ENCODE measurements at places on chromosomes 6 and 20.

GRCh38 chr6:158207422-158207788, 39.3 kb downstream of the GTF2H5 start:
- no peak for DNase-seq

GRCh38 chr6:98574984-98575383, 259.4 kb upstream of the POU3F2 start:
- DNase-seq = no peak

GRCh38 chr6:65999288-65999791, 292.3 kb upstream of the EYS start:
- DNase-seq = no peak

DNA sequence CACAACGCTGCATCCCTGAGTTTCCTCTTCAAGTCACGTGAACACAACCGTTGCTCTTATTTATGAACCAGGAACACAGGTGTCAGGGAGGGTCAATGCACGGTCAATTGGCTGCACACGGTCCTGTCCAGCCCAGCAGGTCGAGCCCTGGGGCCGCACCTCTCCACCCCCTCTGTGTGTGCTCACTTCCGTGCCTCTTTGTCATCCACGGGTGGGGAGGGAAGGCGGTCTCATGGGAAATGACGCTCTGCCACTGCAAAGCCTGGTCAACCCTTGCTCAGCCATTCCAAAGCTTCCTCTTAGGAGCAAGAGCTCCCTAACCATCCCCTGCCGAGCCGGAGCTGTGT, 38.7 kb downstream of the DACT2 start:
- no peak for DNase-seq

- peak; percentile 64 for DNase-seq
Measured at GRCh38 chr6:52263709-52264540, 19.6 kb upstream of the IL17F start.

DNA sequence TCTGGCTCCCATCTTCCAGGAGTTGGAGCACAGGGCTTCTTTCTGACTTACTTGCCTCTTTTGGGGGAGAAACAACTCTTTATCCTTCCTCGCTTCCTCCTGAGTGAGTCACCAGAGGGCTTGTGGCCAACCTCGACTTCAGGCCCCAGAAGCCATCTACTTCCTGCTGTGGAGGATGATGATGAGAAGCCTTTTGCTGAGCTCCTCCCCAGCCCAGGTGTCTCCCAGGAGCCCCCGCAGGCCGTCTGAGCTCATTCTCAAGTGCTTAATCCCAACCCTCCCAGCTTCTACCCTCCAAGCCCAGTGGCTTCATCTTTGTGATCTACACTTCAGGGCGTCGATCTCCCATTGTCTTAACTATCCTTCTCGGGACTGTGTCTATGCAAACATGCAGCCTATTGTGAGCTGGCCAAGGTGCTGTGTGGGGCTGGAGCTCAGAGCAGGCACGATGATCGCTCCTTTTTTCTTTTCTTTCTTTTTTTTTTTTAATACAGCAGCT, 27.9 kb downstream of the SDCBP2 start:
- no peak for DNase-seq

DNA sequence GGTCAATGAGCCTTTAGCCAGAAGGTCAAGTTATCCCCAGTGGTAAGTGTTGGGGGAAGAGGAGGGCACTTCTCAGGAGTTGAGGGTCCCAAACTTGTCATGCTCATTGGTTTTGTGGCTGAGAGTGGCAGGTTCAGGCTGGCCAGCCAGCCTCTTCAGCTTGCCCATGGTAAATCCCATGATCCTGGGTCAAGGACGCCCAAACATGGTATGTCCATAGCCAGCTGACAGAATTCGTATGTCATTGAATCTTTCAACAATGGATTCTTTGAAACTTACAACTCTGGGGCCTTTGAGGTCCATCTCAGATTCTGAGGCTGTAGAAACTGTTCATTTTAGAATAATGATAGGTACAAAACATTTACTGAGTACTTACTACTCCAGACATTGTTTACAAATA, 36.1 kb upstream of the RSPO4 start:
- no peak for DNase-seq

GRCh38 chr6:84842525-84843166, 78.2 kb upstream of the TBX18 start:
- DNase-seq = no peak

DNA sequence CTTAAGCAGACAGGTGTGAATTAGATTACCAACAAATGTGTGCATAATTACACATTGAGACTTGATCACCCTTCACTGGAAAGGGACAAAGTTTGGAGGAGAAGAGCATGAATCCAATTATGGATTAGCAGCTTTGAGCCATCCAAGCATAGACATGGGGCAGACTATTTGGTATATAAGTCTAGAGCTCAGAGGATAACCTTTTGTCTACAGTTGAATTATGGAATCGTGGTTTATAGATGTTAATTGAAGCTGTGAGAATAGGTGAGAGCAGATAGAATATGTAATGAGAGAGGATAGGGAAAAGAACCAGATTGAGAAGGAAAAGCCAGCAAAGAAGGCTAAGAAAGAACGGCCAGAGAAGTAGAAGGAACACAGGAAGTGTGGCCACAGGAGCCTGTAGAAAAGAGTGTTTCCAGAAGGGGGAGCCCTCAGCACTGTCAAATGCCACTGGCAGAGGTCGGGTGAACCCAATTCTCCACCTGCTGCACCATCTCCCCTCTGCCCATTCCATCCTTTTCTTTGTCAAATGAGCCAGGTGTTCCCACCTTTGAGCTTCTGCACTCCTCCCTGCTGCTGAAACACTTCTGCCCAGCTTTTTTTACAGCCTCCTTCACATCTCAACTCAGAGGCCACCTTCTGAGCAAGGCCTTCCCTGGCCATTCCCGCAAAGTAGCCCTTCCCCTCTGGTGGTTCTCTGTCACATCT, 7.3 kb downstream of the DNTTIP1 start:
- peak; percentile 72 for DNase-seq
